ENCODE measurements at places on chromosomes 5 and 9.

- no peak for DNase-seq
Measured at GRCh38 chr9:128150594-128151308, 1.5 kb downstream of the LCN2 start.

DNA sequence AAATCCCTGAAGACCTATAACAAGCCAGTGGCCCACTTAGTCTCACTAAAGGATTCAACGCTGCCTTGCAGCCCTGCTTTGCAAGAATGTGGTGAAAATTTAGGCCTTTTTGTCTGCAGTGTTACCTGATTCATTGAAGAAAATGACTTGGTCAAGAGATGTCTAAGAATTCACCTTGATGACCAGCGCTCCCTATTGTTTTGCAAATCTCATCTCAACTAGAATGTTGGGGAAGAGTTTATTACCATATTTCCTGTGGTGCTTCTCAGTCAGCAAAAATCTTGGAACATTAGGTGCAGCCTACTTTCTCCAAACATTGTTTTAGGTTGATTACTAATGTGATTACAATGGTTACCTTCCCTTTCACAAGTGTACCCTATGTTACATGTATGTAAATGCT is 53.5 kb downstream of the PLK2 start:
- DNase-seq, result no peak

- DNase-seq, result peak; percentile 22
Measured at GRCh38 chr9:130128733-130129431, 43.3 kb upstream of the NCS1 start.

- DNase-seq, result no peak
Measured at GRCh38 chr5:37251665-37252064, 2.5 kb upstream of the CPLANE1 start.

- DNase-seq, result no peak
Measured at GRCh38 chr5:178467205-178467567, 123.0 kb downstream of the COL23A1 start.

DNA sequence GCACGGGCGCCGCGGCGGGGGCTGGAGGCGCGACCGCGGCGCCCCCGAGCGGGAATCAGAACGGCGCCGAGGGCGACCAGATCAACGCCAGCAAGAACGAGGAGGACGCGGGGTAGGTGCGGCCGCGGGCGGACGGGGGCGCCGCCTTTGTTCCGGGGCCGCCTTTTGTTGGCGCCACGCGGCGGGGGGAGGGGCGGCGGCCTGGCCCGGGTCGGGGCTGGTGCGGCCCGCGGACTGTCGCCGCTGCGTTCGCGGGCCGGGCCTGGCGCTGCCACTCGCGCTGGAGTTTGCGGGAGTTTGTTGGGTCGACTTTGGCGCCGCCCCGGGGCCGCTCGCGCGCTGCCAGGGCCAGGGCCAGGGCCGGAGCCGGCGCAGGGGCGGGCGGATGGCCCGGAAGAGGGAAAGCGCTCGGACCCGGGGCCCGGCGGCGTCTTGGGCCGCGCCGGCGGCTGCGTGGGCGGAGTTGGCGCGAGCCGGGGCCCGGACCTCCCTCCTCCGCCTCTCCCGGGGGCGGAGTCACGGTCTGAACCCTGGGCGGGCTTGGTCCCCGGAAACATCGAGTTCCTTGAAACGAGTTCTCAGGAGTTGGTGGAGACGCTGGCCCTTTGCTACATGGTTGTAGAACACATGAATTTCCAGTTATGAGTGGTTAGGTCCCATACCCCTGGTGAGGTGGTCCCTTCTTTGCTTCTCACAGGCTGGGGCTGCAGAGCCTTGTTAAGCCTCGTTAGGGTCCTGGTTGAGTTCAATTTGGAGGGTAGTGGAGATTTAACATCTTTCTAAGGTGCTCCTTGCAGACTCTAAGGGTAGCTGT is 809 bp downstream of the HNRNPAB start:
- DNase-seq, result no peak

DNA sequence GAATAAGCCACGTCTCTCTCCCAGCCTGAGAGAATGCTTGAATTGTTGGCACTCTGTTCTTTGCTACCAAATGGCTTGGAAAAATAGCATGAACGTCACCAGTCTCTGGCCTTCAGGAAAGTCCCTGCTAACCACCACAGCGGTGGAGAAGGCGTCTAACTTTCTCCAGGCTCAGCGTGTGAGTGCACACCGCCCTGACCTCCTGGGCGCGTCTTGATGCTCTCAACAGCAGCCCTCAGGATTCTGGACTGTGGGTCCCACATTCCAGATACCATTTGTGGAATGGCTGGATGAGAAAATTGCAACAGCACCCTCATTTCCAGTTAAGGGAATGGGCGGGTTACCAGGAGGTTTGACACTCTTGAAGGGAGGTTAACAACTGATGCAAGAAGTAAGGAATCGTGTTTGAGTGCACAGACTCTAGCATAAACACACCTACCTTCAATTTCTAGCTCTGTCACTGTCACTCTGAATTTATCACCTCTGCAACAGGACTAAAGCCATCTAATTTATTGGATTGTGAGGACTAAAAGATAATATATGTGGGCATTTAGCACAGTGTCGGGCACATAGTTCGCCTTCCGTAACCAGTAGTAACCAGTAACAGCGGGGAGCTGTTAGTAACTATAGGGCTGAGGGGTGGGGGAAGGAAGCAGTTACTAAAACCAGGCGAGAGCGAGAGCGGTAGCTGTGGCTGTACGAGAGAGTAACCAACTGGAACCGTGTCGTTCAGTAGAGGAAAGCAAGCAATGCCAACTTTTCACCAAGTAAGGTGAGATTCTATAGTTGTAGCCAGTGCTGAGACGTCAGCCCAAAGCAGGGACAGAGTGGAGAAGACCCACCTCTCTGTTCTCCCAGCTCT is 807 bp upstream of the PLGRKT start:
- DNase-seq, result no peak

DNA sequence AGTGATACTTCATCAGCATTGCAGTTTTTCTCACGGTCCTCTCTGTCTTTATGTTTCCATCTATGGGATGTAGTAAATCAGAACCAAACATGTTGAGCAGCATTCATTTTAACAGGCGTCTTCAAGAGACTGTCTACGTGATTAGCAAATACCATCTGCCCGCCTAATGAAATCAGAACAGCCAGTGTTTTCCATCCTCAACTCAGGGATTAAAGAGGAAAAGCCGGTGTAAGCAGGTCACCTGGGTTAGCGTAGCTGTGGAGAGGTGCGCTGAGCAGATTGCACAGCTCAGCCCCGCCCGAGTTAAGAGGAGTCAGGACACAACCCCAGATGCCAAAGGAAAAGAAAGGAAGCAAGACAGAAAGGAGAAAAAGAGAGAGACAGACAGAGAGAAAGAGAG is 54.3 kb upstream of the ANKRD33B start:
- no peak for DNase-seq

DNA sequence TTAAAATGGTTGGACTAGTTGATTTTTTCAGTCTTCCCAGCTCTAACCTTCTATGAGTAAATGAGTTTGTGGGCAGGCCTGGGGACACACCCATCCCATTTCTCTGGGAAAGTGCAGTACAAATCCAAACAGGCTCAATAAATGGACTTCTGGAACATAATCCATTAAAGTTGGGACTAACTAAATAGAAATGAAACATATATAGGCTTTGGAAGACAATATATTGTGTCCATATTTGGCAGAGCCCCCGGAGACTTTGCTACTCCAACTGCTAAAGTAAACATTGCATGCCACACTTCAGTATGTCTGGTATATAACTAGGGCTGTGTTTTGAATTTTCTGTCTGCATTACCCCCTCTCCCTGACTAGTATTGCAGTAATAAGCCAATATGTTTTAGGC is 191.4 kb upstream of the DAB2 start:
- DNase-seq, result no peak

GRCh38 chr5:147554261-147554817 is 44.5 kb upstream of the DPYSL3 start:
- no peak for DNase-seq

DNA sequence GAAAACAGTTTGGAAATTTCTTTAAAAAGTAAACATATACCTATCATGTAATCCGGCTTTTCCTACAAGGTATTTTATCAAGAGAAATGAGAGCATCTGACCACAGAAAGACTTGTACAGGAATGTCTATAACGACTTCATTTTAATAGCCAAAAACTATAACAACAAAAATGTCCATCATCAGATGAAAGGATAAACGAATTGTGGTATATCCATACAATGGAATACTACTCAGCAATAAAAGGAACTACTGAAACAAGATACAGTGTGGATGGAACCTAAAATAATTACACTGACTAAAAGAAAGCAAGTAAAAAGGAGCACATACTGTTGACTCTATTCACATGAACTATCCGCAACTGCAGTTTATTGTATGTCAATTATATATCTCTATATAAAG is 1.4 kb upstream of the FTMT start:
- no peak for DNase-seq

DNA sequence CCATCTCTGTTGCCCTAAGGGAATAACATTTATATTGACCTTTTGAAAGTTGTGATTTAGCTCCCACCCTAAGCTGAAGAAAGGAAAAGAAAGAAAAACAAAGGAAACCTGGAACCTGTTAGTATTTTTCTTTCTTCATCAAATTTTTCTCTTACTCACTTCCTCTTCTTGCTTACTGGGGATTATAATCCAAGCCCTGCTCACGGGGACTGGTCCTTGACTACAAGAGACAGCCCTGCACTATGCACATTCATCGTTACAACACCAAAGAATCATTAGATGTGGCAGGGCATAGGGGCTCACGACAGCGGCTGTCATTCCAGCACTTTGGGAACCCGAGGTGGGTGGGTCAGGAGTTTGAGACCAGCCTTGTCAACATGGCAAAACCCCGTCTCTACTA is 37.8 kb upstream of the LPAR1 start:
- DNase-seq, result no peak

GRCh38 chr5:180400416-180400815 is 47.3 kb upstream of the GFPT2 start:
- no peak for DNase-seq

DNA sequence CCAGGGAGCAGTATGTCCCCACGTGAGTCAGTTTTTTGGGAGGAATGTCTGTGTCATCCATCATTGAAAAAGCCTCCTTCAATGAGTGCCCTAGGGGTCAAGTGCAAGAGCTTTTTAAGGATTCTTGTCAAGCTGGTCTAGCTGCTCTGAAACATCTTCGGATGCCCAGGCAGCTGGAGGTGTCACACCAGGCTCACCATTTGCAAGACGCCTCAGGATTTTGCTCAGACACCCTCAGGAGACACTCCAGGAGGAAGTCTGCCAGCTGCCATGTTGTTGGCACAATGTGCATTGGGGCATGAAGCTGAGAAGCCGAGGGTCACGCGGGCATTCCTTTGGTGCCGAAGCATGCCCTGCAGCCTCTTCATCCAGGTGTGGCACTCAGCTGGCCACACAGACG is 111.1 kb upstream of the S1PR3 start:
- DNase-seq, result no peak

GRCh38 chr9:115733318-115734110 is 420.1 kb upstream of the PAPPA start:
- DNase-seq, result no peak

- DNase-seq, result no peak
Measured at GRCh38 chr9:115649991-115650472, 503.6 kb upstream of the PAPPA start.

DNA sequence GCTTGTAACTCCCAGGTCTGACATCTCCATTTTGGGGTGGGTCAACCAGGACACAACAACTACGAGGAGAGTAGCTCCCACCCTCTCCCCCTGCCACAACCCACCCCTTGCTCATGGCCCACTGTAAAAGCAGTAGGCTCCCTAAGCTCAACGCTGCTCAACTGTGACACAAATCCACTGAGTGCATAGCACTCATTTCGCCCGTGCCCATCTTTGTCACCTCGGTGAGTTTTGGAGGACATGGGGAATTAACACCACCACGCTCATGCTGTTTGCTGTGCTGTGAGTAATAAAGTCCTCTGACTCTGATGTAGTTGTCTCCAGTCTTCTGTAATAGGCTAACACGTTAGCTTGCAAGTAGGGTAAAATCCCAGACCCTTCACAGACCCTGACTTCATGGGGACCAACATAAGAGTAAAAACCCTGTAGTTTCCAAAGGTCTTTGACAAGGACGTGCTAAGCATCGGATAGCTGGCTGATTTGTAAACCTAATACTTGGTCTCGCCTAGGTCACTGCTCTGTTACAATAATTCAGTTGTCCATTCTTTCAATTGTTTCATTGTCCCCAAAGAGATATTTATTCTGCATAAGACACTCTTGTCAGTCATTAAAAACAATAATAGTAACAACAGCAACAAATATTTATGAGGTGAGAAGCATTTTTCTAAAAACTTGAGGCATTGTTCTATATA is 7.7 kb downstream of the PLGRKT start:
- no peak for DNase-seq

- no peak for DNase-seq
Measured at GRCh38 chr5:15737036-15737821, 237.2 kb downstream of the FBXL7 start.

Data from NCI-H1436 treated with DMSO at 0.1 percent for 48 hours (cell line).